ENCODE measurements at places on chromosomes 7 and 10. TPM values are rescaled to one million over a fixed set of nuclear protein-coding genes. Genes with fewer than 3 reads are reported as not detected.

Gene IFIT3
- total RNA-seq, result 19.7 TPM

Gene SKIDA1
- 0.47 TPM for total RNA-seq

Gene ZP3
- 1.9 TPM for total RNA-seq

Gene LIPM
- total RNA-seq, result not detected

Gene IFIT1B
- under 0.01 TPM for total RNA-seq

Gene TAC1
- total RNA-seq, result 0.16 TPM

Gene GPR26
- total RNA-seq, result not detected

Gene UPK3BL2
- total RNA-seq, result 2.5 TPM

Gene LBX1
- under 0.01 TPM for total RNA-seq

Gene SLC13A1
- total RNA-seq, result not detected

Gene PTN
- 38.6 TPM for total RNA-seq

Gene PILRA
- 0.26 TPM for total RNA-seq

All from bronchial smooth muscle cell (primary cell).